ENCODE measurements at places on chromosomes 16 and 17. TPM values are rescaled to one million over a fixed set of nuclear protein-coding genes. Genes with fewer than 3 reads are reported as not detected.

GRCh38 chr16:53944025-53944424, 240.1 kb downstream of the FTO start:
- no peak for DNase-seq

GRCh38 chr16:61842666-61843065, 193.6 kb downstream of the CDH8 start:
- no peak for DNase-seq

DNA sequence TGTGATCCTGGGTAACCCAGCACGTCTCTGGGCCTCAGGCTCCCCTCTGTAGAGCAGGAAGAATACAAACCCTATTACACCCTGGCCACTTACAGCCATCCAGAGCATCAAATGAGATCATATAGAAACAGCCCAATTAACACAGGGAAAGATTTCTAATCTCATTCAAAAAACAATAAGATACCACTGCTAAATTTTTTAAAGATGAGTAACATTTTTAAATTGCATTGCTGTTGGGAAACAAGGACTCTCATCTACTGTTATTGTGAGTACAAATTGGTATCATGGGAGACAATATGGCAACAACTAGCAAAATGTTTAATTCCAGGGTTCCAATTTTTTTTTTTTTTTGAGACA, 41.1 kb downstream of the SRL start:
- DNase-seq, result no peak

Gene SNX20
- 1.1 TPM for polyA plus RNA-seq

- DNase-seq, result no peak
Observed at GRCh38 chr17:68981288-68981687, 26.1 kb upstream of the ABCA8 start.

DNA sequence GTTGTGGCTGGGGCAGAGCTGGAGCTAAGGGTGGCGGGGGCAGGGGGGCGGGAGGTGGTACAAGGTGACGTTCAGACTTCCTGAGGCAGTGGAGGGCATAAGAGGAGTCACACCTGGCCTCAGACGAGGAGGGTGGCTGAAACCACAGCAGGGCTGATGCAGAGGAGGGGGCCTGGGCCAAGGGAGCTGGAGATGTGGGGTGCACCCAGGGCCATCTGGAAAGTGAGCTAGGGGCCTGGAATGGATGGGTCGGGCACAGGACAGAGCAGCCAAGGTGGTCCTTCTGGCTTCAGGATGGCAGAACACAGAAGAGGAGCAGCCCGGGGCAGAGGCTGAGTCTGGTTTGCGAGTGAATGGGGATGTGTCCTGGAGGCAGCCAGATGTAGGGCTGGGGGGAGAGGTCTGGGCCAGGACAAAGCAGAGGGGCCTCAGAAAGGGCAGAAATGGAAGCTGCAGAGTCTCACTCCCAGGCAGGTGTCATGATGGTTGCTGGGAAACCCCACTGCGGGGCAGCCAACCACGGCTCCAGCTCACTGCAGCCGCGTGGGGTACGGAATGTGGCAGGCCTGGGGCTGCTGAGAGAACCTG, 57.6 kb downstream of the PRMT7 start:
- DNase-seq, result no peak

DNA sequence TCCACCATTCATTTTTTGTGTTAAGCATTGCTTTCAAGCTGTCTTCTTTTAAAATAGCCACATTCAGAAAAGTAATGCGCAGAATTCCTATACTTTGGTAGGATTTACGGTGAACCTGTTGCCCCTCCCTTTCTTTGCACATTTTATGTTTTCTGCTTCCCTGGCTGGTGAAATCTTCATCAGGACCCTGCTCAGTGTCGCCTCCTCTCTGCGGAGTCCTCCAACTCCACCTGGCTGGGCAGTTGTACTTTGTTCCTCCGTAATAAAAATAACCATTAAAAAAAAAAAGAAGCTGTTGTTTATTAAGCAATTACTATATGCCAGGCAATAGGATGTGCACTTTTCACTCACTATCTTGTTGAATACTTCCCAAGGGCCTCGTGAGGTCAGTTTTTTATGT, 2.9 kb downstream of the UMOD start:
- DNase-seq, result no peak

Gene MT1M
- 569 TPM for polyA plus RNA-seq

- DNase-seq, result no peak
Observed at GRCh38 chr17:68821860-68822696, 133.1 kb downstream of the ABCA8 start.

- DNase-seq, result no peak
Observed at GRCh38 chr17:45650561-45650960, 133.6 kb upstream of the CRHR1 start.

DNA sequence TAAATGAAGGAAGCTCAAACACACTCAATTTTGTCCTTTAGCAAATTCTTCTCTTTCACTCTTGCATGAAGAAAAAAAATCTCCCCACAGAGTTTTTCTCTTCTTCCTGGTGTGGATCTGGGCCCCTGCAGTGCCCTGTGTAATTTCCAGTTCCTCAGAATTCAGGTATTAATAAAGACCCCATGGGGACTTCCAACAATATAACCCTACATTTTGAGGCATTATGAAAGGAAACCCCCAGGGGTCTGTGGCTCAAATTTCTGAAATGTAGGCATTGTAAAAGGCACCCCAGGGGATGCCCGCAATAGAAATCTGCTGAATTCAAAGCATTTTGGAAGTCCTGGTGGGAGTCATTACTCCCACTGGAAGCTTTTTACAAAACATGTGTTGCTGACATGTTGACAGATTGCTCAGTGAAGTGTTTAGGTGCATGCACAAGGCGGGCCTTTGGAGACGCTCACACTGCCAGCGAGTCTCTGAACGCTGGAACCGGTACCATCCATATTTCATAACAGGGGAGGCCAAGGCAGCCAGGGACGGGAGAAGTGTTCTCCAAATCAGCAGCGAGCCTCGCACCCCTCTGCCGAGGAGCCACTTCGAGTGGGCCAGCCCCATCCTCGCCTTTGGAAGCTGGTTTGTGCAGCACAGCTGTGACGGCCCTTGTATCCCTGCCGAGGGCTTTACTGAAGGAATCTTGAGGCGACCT, 154.0 kb downstream of the ZNF423 start:
- peak; percentile 88 for DNase-seq

- no peak for DNase-seq
Observed at GRCh38 chr17:4407851-4408250, 25.9 kb upstream of the SPNS3 start.

DNA sequence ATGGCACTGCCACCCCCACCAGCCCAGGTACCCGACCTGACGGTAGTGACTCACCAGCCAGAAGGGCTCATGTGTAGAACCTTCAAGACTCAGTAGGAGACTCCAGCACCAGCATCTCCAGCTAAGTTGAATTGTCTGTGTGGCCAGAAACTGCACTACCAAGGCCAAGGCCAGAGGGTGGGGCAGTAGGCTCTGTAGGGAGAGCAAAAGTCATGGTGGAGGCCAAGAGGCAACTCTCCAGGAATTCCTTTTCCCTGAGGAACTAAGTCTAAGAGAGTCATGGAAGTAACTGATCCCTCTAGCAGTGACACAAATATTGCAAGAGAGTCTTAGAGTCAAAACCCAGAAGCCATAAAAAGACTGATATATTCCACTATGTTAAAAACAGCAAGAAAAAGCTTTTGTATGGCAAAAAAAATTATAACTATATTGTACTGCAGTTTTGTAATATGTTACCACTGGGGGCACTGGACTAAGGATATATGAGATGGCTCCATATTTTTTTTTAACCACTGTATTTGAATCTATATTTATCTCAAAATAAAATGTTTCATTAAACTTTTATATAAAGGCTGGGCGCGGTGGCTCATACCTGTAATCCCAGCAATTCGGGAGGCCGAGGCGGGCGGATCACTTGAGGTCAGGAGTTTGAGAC, 30.2 kb upstream of the GUCY2D start:
- DNase-seq, result peak; percentile 64

Gene ADAD2
- 0.17 TPM for polyA plus RNA-seq

Gene GAS2L2
- polyA plus RNA-seq, result 0.04 TPM

DNA sequence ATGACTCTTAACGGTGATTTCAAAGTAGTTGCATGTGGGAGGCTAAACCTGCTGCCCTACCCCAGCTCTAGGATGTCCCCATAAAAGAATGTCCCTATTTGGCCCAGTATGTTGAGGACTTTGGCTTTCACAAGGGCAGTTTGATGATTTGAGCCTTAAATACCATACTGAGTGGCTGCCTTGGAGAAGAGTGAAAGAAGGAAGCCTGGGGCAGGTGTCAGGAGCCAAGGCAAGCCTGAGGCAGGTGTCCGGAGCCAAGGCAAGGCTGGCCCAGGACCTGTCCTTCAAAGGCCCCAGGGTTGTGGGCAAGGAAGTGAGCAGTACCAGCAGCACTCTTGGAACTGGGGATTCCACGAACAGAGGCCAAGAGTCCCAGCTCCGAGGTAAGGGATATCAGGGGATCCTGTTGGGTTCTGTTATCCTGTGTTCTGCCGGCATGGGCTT, 18.6 kb downstream of the ST6GALNAC2 start:
- DNase-seq, result no peak

- DNase-seq, result no peak
Observed at GRCh38 chr16:30904114-30904780, 7.8 kb downstream of the CTF1 start.

Gene TNS4
- 0.04 TPM for polyA plus RNA-seq

DNA sequence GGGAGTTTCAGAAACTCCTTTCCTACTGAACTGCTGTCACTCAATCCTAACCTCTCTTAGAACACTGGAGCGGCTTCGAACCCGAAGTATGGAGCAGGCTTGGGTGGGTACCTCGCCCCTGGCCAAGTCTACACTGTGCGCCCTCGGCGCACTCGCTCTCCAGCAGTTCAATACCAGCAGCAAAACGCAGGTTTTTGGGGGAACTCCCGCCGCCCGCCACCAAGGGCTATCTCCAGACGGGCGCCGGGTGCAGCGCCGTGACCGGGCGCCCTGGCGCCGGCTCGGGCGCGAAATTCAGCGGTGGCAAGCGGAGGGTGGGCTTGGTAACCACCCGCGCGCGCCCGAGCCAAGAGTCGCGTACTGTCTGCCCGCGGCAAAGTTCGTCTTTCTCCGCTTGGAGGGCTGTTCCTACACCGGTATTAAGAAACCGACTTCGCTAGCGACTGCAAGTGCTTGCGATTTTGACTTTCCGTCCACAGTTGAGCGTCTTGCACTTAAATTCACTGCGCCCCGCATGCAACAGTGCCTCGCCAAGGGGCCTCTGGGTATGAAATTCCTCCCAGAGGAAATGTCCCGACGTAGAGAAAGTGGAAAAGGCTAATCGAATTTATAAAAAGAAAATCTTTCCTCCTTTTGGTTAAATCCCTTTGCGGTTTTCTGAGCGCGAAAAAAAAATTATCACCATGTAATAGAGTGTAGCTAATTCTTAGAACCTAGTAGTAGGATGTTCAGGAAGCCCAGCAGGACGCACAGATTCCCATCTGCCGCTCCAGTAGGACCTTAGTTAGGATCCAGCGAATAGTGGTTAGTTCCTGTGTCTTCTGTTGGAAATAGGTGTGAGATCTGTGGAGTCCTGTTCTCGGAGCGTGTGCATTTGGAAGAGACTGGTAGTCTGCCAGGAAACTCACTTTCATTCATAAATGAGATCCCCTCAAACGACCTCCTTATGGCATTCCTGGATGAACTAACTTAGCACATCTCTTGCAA, 5.0 kb upstream of the SALL1 start:
- no peak for DNase-seq
